ENCODE measurements at places on chromosomes 5 and 9.

GRCh38 chr5:173736923-173737412 is 120.5 kb upstream of the BOD1 start:
- DNase-seq: no peak

GRCh38 chr5:8550921-8551320 is 682.0 kb downstream of the MTRR start:
- DNase-seq: no peak

DNA sequence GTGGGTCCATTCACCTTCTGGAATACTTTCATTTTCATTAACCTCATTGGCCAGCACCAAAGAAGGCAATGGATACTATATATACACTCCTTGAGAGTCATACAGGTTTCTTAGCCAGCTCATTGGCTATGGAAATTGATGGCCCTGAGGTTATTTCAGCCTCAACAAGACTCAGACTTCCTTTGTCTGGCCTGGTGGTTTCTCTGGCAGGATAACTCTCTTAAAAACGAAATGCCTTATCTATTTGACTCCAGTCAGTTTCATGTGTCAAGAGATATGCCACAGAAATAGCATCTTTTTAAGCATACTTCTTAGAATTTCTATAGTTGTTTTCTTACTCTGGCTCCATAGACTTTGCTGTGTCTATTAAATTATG is 28.9 kb downstream of the CDH9 start:
- DNase-seq: no peak

DNA sequence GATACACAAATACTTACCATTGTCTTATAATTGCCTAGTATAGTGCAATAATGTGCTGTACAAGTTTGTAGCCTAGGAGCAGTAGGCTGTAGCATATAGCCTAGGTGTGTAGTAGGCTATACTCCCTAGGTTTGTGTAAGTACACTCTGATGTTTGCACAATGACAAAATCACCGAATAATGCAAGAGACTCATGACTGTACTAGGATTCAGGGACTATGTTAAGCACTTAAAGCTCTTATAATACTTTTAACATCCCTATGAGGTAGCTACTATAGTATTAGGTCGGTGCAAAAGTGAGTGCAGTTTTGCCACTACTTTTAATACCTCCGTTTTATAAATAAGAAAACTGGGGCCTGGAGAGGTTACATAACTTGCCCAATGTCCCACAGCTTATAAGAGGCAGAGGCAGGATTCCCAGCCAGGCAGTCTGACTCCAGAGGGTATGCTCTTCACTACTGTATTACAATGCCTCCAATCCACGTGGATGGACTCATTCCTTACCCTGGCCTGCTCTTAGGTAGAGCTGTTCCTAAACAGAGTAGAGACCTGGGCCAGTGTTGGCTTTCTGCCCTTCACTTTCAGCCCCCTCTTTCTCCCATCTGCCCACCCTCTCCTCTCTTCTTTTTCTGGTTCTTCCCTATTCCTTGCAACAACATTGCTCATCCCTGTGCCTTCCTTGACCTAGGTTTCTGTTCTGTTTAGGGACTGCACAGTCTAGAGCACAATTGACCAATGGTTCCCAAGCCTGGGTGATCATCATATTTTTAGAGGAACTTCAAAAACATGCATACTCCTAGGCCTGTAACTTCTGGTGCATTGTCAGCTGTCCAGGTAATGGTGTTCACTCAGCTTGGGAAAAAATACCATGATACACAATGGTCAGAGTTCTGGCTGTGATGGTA is 114.0 kb downstream of the CARTPT start:
- DNase-seq: no peak

DNA sequence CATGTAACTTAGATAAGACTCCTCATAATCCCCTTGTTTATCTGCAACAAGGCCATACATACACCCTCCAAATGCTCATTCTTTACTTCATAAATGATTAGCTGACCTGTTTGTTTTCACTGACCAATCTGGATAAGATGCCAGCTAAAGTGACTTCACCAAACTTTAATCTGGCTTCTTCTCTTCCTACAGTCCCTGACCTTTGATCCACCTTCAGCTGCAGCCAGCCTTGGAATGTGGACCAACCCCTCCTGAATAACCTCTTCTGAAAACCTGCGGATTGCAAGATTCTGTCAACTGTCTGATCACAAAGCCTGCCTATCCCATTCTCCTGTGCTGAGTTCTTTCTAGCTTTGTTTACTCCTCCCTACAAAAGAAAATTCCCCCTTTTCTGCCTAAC is 476.8 kb downstream of the LRRC70 start:
- DNase-seq: no peak

DNA sequence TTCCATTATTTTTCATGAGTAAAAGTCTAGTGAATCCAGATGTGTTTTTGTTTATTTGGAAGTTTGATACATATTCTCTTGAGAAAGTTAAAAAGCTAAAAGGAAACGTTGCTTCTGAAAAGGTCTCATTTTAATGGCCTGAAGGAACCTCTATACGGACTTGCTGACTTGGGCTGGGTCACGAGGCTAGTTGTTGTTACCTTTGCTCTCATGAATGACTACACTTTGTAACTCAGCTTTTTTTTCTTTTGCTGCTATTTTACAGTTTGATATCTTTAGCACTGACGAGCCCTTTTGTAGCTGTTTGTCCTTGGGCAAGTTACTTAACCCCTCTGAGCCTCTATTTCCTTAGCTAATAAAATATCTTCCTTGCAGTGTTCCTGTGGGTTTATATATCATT is 211.5 kb downstream of the PCSK5 start:
- no peak for DNase-seq

DNA sequence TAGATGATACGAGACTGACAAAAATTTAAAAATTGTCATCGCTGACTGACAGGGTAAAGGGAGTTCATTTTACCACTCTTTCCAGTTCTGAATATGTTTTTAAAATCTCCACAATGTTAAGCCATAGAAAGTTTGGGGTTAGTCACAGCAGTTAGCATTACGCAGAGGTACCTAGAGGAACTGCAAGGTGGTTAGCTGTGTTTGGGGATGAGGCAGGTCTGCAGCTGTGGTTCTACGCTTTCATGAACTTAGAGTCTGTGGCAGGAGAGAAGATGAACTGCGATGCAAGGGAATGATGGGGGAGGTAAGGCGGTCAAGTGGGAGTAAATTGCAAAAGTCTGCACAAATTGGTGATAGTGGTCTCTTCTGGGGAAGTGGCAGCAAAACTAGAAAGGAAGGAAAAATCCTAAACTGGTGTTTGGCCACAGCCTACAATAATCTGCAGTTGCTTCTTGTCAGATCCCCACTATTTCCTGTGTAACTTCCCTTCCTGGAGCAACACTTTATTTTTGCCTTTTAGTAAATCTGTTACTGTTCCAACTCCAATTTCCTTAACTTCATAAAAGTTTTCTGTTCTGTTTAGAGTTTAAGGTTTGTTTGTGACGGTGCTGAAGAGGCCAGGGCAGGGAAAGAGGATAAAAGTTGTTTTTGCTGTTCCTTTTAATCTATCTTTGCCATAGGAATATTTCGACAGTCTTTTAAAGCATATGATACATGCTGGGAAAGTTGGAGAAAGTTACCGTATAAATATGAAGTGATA is 38.6 kb upstream of the SNX2 start:
- DNase-seq: no peak

GRCh38 chr9:21811914-21812313 is 9.5 kb downstream of the MTAP start:
- no peak for DNase-seq

DNA sequence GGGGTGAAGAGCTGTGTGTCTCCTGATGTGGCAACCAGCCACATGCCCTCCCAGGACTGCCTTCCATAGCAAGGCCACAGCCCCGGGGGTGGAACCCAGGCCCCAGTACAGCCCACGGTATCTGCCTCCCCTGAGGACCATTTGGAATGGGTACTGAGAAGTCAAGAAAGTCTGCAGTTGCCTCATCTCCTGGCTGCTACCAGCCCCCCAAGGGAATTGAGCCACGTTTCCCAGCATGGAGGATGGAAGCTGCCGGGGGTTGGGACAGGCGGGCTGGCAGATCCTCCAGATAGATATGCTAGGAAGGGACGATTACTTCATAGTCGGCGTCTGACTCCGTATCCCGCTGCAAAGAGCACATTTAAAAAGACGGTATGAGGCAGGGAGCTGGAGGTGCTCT is 5.5 kb upstream of the DMRT2 start:
- no peak for DNase-seq

DNA sequence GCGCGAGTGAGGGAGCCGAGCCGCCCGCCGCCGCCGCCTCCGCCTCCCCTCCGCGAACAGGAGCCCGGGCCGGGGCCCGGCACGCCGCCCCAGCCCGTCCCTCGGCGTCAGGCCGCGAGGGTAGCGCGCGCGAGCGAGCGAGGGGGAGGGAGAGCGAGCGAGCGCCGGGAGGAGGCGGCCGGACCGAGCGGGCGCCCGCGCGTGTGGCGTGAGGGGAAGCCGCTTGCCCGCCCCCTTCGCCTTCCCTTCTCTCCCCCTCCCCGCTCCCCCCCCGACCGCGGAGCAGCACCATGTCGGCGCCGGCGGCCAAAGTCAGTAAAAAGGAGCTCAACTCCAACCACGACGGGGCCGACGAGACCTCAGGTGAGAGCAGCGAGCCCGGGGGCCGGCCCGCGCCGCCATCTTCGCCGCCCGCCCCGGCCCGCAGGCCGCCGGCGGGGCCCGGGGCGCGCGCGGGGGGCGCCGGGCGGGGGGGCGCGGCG is 312 bp downstream of the SET start:
- no peak for DNase-seq

DNA sequence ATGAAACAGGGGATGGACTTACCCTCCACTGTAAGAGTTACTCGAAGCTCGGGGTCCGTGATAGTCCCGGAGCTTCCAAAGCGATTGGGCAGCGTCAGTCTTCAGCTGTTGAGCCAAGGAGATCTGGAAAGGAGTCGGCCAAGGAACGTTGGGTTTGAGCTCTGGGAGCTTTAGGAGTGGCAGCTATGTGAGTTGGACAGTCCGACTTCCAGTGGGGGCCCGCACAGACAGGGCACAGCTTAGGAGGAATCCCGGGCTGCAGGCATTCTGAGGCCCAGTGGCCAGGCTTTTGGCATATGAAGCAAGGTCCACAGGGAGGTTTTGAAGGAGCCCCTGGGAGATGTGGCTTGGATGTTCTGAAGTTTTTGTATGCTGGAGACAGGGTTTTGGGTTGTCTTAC is 72.7 kb downstream of the PHAX start:
- DNase-seq: no peak

GRCh38 chr5:52356311-52356918 is 431.3 kb upstream of the ITGA1 start:
- DNase-seq: no peak

- no peak for DNase-seq
Measured at GRCh38 chr5:37804401-37804800, 35.4 kb downstream of the GDNF start.
